ENCODE measurements at places on chromosomes 6 and 20. TPM values are rescaled to one million over a fixed set of nuclear protein-coding genes. Genes with fewer than 3 reads are reported as not detected.

DNA sequence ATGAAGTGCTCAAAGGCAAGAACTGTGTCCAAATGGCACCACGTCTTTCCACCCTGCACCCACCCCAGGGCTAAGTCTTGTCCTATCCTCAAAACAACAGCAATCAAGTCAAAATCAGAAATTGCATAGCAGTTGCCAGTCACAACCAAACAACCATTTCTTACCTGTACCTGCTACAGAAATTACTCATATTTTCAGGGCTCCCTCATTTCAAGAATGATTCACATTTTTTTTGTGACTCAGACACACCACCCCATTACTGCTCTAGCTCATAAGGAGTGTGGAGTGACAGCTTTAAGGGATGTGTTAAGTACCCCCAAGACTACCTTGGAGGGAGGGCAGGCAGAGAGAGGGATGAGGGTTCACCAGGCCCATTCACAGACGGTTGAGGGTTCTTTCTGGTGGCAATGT, 111.7 kb downstream of the TRERF1 start:
- no peak for DNase-seq

DNA sequence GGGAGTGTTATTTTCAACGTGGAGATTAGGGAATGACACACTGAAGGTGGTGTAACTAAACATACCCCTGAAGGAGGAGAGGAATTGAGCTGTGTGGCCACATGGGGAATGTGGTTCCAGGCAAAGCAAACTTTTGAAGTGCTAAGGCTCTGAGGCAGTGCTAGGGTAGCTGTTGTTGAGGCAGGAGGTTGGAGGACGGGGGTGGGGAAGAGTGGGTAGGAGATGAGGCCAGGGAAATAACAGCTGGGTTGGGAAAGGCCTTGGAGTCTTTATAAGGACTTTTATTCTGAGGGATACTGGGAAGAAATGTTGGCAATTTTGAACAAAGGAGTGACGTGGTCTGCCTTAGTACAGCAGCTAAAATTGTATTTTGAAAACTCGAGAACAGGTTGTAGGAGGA, 13.0 kb downstream of the RPRD1B start:
- DNase-seq, result no peak

- DNase-seq, result no peak
Measured at GRCh38 chr6:151524059-151524458, 30.2 kb downstream of the CCDC170 start.

- DNase-seq, result no peak
Measured at GRCh38 chr6:162680871-162681270, 46.7 kb downstream of the PRKN start.

GRCh38 chr6:7188492-7188891, 80.7 kb downstream of the RREB1 start:
- no peak for DNase-seq

GRCh38 chr20:34143951-34144350, 31.9 kb upstream of the EIF2S2 start:
- DNase-seq, result no peak

The ZNF311 gene
- total RNA-seq, result 2.7 TPM

The TUBB2B gene
- total RNA-seq, result not detected
